ENCODE measurements at places on chromosomes 6 and 20.

DNA sequence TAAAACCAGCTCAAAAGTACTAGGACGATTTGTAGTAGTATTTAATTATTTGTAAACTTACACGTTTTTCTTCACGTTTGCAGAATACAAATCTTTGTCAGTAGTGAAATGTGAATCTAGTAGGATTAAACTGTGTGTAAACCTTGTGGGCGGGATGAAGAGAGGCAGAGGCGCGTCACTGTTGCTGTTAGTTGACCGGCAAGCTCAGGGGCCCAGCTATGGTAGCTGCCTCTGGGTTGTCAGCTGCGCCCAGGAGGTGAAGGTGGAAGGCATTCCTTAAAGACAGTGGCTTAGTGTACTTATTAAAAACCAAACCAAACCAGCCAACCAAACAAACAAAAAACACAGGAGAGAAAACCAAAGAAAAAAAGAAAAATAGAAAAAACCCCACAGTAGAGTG, 69.6 kb downstream of the IGF2R start:
- no peak for DNase-seq

DNA sequence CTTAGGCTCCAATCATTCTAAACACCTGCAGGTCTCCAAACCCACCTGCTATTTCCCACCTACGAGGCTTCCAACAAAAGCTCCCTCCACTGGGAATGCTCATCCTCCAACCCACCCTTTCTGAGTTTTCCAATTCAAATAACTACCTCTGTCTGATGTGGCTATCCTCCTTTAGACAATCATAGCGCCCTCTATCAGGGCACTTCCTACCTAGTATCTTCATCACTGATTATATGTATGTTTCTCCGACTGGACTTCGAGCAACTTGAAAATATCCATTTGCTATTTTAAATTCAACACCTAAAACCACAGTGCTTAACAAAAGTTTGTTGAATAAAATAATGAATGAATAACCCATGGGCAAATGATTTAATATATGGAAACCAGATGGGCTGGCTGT, 41.3 kb downstream of the MTFR2 start:
- no peak for DNase-seq

DNA sequence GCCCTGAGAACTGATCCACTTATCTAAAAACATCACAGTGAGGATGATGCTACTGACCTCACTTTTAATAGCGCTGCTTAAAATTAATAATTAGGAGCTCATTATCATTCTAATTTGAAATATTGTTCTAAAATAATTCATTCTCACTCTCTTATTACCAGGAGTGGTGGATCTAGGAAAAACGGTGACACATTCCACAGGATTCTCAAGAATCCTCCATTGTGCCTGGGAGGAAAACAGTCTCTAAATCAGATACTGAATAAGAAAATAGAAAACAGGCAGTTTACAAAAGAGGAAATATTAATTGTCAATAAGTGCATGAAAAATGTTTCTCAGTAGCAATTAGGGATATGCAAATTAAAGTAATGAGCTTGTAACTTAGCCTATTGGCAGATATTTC, 187.4 kb downstream of the TENT5A start:
- DNase-seq = no peak

DNA sequence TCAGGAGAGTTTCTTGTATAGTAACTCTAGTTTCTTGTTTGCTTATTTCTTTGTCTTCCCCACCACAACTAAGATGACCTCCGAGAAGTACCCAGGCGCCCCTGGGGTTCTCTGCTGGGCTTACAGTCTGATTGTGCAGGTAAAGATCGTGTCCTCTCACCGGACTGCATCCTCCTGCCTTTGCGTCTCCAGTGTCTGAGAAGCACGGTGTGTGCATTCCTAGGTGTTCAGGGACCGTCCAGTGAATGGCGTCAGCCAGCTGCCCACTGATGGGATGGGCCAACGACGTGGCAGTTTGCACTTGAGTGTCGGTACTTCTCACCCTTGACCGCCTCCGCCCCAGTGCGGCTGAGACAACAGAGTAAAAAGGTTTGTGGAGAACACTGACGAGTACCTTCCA, 56.0 kb upstream of the NFATC2 start:
- DNase-seq = no peak

DNA sequence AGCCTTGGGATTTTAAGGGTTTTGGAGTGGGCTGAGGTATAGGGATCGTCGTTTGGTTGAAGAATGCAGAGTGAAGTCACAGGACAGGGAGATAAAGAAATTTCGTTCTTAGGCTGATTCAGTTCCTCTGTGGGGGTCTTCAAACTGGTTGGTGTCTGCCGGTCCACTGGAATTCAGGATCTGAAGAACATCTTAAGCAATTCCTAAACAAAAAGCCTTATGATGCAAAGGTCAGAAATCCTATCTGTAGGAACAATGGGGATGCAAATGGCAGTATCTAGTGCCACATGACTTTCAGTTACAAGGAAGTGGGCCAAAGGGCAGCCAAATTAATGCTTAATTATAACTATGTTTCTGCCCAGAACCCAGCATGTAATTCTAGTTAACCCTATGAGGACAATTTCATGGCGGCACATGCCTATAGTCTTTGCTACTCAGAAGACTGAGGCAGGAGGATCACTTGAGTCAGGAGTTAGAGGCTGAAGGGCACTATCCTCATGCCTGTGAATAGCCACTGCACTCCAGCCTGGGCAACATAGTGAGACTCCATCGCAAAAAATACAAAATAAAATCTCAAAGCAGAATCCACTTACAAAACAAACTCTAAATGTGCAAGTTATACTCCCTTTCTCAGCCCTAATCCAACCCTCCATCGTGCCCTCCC, 4.6 kb upstream of the SLC2A10 start:
- DNase-seq = no peak

DNA sequence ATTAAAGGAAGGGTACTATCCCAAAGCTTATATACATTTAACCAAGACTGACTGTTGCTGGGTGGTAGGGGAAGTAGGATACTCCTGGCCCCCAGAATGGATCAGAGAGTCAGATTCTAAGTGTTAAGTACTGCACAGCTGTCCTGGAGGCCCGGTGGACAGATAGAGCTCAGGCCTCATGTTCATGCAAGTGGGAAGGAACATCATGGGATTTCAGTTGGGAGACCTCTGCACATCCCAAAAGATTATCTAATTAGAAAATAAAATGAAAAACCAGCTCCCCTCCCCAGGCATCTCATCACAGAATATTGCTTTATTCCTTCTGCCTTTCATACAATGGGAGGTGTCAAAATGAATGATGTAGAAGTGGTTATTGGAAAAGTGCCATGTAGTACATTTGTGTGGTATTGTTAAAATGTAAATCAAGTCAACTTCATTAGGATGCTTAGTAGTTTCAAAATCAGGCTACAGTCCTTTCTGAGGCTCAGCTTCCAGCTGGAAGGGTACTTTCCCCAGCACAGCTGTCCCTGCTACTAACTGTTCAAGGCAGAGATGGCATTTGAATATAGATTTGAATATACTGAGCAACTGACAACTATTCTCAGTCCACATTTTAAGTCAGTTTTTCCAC, 82.9 kb downstream of the SLC35B3 start:
- no peak for DNase-seq

DNA sequence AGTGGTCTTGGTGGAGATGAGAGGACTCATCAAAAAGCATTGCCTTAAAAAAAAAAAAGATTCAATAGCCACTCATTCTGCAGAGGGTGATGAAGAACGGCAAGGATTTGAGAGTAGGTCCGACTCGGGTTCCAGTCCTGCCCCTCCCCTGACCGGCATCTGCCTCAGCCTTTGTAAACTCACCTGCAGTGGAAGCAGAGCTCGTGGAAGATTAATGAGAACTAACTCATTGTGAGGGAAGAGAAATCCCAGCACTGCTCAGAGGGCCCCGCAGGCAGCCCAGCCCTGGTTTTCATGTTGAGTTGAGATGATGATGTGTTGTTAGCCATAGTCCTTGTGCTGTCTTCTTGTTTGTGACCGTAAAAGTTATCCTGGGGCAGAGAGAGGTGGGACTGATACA, 59.4 kb downstream of the GCNT2 start:
- DNase-seq = no peak

- DNase-seq = no peak
These were observed 327.4 kb downstream of the KIF16B start for GRCh38 chr20:16245879-16246278.

DNA sequence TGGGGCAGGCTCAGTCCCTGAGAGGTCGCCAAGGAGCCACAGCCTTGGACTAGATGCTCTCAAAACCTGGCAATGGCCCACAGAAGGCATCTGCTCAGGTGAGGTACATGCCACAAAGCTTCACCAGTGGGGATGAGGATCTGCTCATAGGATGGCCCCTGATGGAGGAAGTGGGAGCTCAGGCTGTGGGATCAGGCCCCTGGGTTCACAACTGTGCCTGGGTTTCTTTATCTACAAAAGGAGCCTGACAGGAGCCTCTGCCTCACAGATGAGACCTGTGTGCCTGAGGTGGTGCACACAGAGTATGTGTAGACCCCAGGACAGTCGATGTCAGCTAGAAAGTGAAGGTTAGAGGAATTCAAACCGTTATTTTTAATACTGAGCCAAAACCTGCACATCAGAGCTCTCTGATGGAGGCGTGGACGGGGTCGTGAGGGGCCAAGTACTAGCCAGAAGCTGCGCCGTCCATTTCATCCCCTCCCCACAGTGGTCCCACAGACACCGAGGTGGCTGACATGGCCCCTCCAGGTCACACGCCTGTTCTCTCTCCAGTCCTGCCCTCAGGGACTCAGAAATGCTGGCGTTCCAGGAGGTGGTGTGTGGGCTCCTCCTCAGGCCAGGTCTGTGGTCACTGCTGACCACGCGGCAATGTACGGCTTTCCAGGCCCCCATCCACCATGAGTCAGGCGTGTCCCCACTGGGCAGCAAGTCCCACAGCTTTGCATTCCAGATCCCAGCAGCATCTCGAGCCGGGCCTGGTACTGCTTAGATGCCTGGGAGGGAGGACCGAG, 33.3 kb downstream of the NTSR1 start:
- no peak for DNase-seq

DNA sequence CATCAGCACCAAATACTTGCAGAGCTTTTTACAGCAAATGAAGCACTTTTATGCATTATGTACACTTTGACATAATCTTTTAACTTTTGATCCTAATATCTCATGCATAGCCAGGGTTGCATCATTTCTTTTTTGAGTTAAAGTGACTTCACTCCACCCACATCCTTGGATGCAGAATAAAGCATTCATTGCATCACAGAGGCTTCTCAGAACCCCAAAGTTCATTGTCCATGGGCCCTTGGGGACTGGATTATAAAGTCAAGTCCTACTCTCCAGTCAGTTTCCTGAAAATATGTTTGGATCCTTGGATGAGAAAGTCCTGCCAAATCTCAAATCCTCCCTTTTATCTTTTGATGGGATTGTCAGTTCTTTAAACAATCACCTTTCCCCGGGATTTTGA, 10.6 kb upstream of the EFHC1 start:
- no peak for DNase-seq

- DNase-seq = no peak
These were observed 147.1 kb downstream of the LRFN2 start for GRCh38 chr6:40440053-40440452.

GRCh38 chr6:161948462-161948861, 674.6 kb upstream of the AGPAT4 start:
- no peak for DNase-seq

GRCh38 chr20:7608250-7608649, 332.0 kb downstream of the HAO1 start:
- DNase-seq = no peak

- no peak for DNase-seq
These were observed 3.1 kb upstream of the TFAP2B start for GRCh38 chr6:50815436-50816114.

DNA sequence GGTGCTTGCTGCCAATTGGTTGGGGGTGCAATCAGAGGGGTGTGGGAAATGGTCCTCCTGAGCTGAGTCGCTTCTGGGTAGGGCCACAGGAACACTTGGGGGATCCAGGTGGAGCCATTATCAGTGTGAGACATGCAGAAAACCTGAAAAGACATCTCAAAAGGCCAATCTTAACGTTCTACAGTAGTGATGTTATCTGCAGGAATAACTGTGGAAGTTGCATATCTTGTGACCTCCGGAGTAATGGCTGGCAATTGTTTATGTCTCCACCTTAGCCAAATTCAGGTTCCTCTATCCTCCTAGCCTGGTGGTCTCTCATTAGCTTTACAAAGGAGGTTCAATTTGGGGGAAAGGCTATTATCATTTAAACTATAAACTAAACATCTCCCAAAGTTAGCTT, 114.8 kb upstream of the SNX9 start:
- no peak for DNase-seq

DNA sequence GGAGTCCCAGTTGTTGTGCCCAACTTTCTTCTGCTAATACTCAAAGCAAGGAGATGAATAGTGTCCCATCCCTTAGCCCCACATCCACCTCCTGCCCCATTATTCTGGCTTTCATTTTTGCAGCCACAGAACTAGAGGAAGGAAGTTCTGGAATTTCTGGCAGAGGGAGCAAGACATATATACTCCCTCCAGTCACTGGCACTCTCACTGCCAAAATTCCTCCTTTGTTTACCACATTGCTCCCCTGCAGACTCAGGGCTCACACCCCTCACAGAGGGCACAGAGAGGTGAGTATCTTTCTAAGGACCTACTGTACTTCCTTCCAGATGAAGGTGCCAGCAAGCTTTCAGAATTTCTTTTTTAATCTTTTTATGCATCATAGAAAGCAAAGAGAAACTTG, 168.0 kb upstream of the ID4 start:
- no peak for DNase-seq

- DNase-seq = no peak
These were observed 95.1 kb upstream of the PTPN1 start for GRCh38 chr20:50415021-50415515.

- DNase-seq = no peak
These were observed 2.5 kb upstream of the BPIFA1 start for GRCh38 chr20:33233129-33233774.

GRCh38 chr6:6386010-6386409, 65.5 kb upstream of the F13A1 start:
- DNase-seq = no peak

DNA sequence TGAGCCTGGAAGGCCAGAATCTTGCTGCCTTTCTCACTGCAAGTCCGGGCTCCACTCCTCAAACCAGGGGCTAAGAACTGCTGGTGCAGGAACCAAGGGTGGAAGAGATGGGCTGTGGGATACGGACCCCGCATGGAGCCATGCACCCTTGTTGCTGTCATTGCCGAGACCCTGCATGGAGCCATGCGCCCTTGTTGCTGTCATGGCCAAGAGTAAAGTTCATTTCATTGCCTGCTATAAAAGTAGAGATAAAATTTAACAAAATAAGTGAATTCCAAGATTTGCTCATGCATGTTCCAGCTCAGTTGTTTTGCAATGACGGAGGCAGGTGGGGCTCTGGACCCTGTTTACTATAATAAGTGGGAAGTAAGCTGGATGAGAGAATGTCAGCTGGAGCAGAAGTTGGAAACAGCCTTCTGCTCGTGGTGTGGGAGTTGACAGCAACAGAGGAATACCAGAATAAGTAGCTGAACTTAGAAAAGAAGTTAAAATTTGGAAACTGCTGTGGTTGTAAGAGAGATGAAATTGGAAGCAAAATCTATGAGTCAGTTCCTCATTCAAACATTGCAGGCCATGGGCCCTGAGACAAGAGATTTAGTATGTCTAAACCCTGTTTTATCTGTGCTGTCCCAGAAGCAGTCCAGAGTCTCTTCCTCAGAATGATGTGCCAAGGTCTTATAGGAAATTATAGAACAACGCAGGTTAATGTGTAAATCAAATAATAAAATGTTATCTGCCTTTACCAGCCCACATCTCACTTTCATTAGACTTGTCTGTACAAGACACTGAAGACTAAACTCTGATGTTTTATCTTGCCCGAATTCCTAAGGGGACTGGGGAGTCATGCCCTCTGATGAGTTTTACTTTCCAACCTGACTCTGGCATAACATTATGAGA, 15.8 kb upstream of the THBS2 start:
- no peak for DNase-seq
